ENCODE measurements at places on chromosomes 2 and 18. TPM values are rescaled to one million over a fixed set of nuclear protein-coding genes. Genes with fewer than 3 reads are reported as not detected.

DNA sequence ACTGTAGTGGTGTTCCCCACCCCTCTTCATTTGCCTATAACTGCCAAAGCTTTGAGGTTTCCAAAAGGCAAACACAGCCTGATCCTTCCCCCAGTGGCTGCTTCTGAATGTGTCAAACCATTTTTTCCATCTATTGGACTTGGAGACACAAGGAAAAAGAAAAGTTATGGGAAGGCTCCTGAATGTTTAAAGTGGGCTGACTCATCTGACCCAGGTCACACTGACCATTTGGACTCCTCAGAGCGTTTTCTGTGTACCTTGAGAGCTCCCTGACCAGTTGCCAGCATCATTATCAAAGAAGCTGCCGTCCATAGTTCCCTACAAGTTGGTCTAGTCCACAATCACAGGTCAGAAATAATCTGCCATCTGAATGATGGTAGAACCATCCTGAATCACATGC lies 123.4 kb upstream of the COL3A1 start:
- no peaks in the 10 kb centered on the region for H3K36me3 ChIP-seq
- H3K4me3 ChIP-seq: no peak overlapping the region
- no peaks in the 10 kb centered on the region for H3K4me1 ChIP-seq

GLI2 gene
- total RNA-seq: 36.3 TPM

GRCh38 chr2:99181624-99182000 lies 628 bp downstream of the MRPL30 start:
- no peaks in the 10 kb centered on the region for H3K36me3 ChIP-seq
- H3K27me3 ChIP-seq: no peaks in the 10 kb centered on the region
- no peak for DNase-seq
- no peak overlapping the region for H3K27ac ChIP-seq

C18orf54 gene
- 2.5 TPM for total RNA-seq

GRCh38 chr2:100021791-100022340 lies 120.5 kb downstream of the AFF3 start:
- H3K36me3 ChIP-seq: no peaks in the 10 kb centered on the region
- no peaks in the 10 kb centered on the region for H3K27me3 ChIP-seq
- H3K4me1 ChIP-seq: no peaks in the 10 kb centered on the region
- H3K4me3 ChIP-seq: no peak overlapping the region
- H3K27ac ChIP-seq: no peak overlapping the region

HAAO gene
- 29.0 TPM for total RNA-seq

- no peaks in the 10 kb centered on the region for H3K36me3 ChIP-seq
- H3K4me3 ChIP-seq: no peak overlapping the region
- peaks cover 1% of the 10 kb centered on the region for H3K4me1 ChIP-seq
Measured at GRCh38 chr2:199798831-199799580, 52.0 kb downstream of the FTCDNL1 start.

DNA sequence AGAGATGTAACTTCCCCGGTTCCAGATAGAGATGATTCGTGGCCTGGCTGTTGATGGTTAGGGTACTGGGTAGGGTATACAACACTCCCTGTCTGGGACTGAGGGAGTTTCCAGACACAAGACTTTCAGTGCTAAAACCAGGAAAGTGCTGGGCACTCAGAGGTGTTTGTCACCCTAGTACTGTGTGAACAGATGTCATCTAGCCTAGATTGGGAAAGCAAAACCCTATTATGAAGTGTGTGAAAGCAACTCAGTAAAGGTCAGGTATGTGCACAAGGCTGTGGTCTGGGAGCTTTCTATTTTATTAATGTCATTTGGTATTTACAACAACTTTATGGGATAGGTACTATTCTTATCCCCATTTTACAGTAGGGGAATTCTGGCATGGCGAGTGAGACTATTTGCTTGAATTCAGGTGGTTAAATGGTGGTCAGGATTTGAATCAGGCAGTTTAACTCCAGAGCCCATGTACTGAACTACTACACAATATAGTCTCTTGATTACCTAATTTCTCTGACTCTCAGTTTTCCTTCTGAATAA lies 2.6 kb downstream of the BZW1 start:
- H3K4me1 ChIP-seq: peaks cover 2% of the 10 kb centered on the region
- H3K27ac ChIP-seq: no peak overlapping the region
- H3K36me3 ChIP-seq: no peaks in the 10 kb centered on the region
- H3K27me3 ChIP-seq: no peaks in the 10 kb centered on the region
- no peak overlapping the region for H3K4me3 ChIP-seq

DNA sequence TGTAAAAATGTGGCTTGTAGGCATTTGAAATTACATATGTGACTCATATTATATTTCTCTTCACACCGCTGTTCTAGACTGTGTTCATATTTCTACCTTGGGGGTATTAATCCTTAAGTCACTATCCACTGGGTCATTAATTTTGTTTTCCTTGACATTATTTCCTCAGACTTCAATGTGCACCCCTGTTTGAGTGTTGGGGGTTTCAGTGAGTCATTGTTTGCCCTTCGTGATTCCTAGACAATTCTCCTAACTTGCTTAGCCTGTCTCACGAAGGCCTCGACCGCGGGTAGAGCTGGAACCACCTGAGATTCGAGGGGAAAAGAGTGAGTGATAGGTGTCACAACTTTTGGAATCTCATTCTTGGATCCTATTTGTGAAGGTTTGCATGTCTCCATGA lies 35.1 kb downstream of the NPAS2 start:
- no peaks in the 10 kb centered on the region for H3K4me1 ChIP-seq
- no peaks in the 10 kb centered on the region for H3K36me3 ChIP-seq

ATF2 gene
- total RNA-seq: 65.5 TPM

GRCh38 chr2:200523158-200523557 lies 2.8 kb upstream of the SGO2 start:
- no peak overlapping the region for H3K27ac ChIP-seq
- DNase-seq: no peak
- no peaks in the 10 kb centered on the region for H3K36me3 ChIP-seq
- H3K4me1 ChIP-seq: no peaks in the 10 kb centered on the region

GRCh38 chr2:50066873-50067272 lies 912.6 kb upstream of the FSHR start:
- H3K4me3 ChIP-seq: no peak overlapping the region
- H3K4me1 ChIP-seq: no peaks in the 10 kb centered on the region
- no peak for DNase-seq
- H3K36me3 ChIP-seq: no peaks in the 10 kb centered on the region
- H3K27me3 ChIP-seq: no peaks in the 10 kb centered on the region

INO80D gene
- 16.8 TPM for total RNA-seq

- H3K27ac ChIP-seq: no peak overlapping the region
- peaks cover 1% of the 10 kb centered on the region for H3K4me1 ChIP-seq
- no peak overlapping the region for H3K4me3 ChIP-seq
- DNase-seq: no peak
- H3K36me3 ChIP-seq: no peaks in the 10 kb centered on the region
Measured at GRCh38 chr2:232459419-232460035, 3.6 kb downstream of the ALPI start.

DNA sequence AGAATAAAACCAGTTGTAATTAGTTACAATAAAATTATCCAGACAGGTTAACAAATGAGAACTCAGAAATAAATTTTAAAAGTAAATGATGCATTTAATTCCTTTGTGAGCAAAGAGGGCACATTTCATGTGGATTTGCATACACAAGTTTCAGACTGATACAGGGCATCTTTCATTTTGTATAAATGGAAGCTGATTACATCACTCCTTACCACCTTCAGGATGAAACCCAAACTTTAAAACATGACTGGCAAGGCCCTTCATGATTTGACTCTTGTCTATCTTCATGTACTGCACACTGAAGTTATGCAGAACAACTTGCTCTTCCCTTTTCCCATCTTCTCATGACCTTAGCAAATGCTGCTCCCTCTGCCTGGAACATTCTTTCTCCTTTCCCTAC lies 26.9 kb downstream of the EFEMP1 start:
- DNase-seq: no peak
- H3K27ac ChIP-seq: no peak overlapping the region
- H3K36me3 ChIP-seq: no peaks in the 10 kb centered on the region
- no peaks in the 10 kb centered on the region for H3K4me1 ChIP-seq

ABCG5 gene
- not detected for total RNA-seq

GRCh38 chr2:190896477-190896876 lies 15.9 kb downstream of the GLS start:
- no peaks in the 10 kb centered on the region for H3K4me1 ChIP-seq
- no peak overlapping the region for H3K27ac ChIP-seq
- no peaks in the 10 kb centered on the region for H3K27me3 ChIP-seq
- no peak overlapping the region for H3K4me3 ChIP-seq

GRCh38 chr2:117523267-117523666 lies 291.2 kb upstream of the DDX18 start:
- no peak overlapping the region for H3K4me3 ChIP-seq
- DNase-seq: no peak
- no peaks in the 10 kb centered on the region for H3K27me3 ChIP-seq
- H3K4me1 ChIP-seq: no peaks in the 10 kb centered on the region
- H3K27ac ChIP-seq: no peak overlapping the region

GRCh38 chr18:77822632-77823031 lies 573.0 kb downstream of the GALR1 start:
- no peaks in the 10 kb centered on the region for H3K4me1 ChIP-seq
- H3K4me3 ChIP-seq: no peak overlapping the region
- no peak overlapping the region for H3K27ac ChIP-seq
- H3K27me3 ChIP-seq: no peaks in the 10 kb centered on the region
